ENCODE measurements at places on chromosomes 6 and 20.

DNA sequence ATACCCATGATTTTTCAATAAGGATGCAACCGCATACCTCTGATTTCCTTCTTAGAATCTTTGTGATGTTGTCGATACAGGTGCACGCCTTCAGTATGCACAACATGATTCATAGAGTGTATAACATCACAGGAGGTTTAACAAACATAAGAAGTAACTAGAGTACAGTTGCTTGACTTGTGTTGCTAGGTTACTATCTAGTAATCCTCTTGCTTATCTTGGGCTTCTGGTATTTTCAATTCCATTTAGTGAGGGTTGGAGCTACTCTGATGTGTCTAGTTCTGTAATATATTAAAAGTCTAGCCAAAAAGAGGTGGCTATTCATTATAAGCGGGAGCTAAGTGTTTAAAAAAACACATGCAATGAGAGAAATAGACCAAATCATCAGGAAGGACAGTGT, 85.5 kb upstream of the TENT5A start:
- DNase-seq: no peak

GRCh38 chr20:11895861-11896387, 21.8 kb upstream of the BTBD3 start:
- DNase-seq: no peak

DNA sequence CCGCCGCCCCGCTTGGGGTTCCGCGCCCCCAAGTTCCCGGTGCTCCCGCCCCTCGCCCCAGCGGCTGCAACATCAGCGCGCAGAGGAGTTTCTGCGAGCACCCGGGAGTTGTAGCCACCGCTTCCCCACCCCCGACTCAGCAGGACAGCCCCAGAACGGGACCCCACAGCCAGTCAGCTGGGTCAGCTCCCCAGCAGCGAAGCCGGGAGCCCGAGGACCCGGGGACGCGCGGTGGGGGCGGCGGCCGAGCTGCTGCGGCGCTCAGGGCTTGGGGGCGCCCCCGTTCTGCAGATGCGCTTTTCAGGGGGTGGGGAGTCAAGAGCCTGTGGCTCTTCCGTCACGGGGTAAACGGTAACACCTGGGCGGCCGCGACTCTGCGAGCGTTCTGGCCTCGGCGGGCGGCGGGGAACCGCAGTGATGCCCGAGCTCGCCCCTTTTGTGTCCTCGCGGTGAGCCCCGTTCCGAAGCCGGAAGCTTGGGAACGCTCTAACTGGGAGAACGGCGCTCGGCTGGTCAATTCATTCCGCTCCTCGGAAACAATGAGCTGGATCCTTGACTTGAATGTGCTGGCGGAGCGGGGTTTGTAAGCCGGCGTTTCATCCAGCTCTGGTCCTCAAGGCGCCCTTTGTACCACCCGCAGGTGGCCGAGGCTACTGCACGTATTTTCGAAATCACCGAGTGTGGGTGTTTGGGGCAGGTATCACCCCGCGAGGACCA, 774 bp downstream of the PLEKHG1 start:
- DNase-seq: peak; percentile 75

GRCh38 chr6:2038092-2038491, 207.3 kb downstream of the GMDS start:
- no peak for DNase-seq

- no peak for DNase-seq
Observed at GRCh38 chr20:43023836-43024235, 165.9 kb downstream of the PTPRT start.

DNA sequence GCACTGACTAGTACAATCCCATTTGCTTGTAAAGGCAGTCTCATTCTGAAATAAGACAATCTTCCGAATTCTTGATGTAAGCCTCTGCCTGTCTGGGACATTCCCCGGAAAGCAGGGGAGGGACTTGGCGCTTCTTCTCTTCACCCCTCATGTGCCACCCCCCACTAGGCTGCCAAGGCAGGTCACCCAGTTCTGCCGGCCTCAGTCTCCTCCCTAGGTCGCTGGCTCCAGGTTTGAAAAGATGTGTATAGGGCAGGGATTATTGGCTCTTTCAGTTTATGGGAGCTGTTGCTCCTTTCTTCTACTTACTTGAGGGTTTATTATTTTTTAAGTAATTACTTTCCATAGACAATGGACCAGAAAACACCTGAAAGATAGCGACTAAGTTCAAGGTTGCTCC, 158.1 kb upstream of the RPS6KA2 start:
- no peak for DNase-seq

DNA sequence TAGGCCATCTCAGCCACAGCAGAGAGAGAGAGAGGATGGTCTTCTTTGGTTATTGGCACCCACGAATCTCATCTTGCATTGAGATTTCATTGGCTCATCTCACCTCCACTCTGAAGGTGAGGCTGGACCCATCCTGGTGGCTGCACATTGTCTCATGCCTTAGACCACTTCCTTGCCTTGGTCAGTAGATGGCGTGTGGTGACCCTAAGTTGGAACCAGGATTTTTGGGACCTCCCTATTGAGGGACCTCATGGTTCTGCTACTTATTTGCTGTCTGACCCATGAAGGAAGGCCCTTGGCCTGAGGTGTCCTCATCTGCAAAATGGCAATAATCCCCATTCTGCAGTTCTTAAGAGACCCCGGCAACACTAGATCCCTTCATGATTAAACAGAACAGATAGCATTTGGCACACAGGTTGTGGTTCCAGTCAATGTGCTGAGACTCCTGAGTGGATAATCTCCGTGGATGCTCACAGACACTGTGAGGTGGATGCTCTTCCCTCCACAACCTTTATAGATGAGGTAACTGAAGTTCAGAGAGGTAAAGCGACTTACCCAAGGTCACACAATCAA, 21.5 kb upstream of the AAR2 start:
- DNase-seq: no peak

GRCh38 chr6:106398621-106399020, 38.1 kb downstream of the CRYBG1 start:
- DNase-seq: no peak

DNA sequence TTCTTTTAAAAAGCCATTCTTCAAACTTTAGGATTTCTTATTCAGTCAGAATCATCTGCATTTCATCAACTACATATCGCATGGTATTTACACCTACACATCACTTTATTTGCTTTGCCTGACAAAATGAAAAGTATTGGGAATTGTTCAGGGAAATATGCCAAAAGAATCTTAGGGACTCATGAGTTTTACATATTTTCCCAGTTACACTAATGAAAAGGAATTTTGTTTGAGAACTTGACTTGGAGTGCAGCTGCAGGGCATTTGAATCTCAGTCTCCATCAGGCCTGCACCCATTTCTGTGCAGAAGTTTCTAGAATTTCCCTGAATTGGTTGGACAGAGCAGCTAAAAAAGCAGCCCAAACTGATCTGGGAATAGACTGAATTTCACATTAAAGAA, 65.3 kb downstream of the MTHFD1L start:
- no peak for DNase-seq
